ENCODE measurements at places on chromosomes 3 and 15.
A peak's percentile ranks its signal among the peaks of the same experiment; 100 is the strongest.

DNA sequence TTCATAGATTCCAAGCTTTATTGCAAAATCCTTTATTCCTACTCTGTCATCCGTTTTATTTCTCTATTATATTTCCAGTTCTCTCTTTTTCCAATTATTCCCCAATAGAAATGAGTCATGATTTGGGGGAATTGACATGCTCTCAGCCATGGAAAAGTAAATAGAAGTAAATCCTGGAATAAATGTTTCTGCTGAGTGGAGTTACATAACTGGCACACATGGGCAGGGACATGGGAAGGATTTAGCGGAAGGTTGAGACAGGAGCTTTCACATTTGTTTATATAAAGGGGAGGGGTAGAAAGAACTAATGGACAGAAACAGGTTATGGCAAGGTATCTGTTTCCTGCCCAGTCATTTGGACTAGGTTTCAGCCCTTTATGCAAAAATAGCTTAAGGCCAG lies 221.6 kb downstream of the PLOD2 start:
- no peak for DNase-seq

DNA sequence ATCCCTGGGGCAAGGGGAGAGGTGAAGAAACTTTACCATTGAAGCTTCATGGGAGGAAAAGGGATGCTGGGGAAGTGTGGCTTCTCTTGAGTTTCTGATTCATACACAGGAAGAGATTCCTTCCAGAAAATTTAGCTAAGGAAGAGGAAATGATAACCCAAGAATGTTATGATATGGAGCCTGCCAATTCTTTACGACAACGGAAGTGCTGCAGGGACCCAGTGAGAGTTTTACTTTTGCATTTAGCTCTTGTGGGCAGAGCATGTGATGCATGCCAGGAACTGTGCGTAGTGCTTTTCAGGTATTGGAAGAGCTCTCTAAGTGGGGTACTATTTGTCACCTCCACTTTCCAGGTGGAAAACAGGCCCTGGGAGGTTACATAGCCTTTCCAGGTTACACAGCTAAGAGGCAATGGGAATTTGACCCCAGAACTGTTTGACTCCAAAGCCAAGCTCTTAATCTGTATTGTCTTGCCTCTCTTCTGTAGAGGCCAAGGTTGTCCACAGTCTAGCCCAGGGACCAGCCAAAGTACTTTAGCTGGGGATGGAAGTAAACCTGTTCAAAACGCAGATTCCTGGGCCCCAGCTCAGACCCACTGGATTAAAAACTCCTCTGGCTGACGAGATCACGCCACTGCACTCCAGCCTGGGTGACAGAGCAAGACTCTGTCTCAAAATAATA lies 23.0 kb downstream of the CMTM7 start:
- DNase-seq, result no peak

DNA sequence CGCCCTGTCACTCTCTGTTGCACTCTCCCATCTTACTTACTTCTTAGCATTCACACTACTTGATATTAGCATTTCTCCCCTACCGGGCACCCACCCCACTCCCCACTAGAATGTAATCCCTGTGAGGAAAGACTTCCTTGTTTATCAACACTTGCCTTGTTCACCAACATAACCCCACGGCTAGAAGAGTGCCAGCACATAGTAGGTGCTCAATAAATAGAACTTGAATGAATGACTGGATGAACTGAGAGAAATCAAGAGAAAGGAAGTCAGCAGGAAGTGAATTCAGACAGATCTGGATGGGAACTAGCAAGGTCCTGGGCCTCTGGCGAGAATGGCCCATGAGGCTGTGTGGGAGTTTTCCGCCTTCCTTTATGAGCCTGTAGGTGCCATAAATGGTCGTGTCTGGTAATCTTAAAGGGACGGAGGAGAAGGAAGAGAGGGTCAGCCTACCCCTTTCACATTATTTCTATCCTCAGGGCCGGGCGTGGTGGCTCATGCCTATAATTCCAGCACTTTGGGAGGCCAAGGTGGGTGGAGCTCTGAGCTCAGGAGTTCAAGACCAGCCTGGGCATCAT lies 42.4 kb upstream of the HERC1 start:
- DNase-seq, result no peak

DNA sequence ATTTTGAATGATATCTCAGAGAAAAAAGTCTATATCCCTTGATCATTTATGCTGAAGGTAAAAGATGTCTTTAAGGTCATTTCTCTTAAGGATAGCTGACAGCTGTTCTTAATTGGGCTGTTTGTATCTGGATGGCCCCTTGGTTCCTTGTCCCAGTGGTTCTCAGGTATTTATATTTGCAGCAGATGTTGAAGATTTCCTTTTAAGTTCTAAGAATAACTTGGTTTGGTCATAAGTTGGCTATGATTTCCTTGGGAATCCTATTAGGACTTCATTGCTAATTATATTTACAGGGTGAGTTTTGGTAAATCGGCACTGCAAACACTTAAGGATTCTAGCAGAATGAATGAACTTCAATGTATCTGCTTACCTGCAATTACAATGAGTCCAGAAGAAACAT lies 460.4 kb upstream of the SGO1 start:
- DNase-seq, result no peak

GRCh38 chr3:39147711-39148434 lies 5.5 kb downstream of the CSRNP1 start:
- DNase-seq, result peak; percentile 51

DNA sequence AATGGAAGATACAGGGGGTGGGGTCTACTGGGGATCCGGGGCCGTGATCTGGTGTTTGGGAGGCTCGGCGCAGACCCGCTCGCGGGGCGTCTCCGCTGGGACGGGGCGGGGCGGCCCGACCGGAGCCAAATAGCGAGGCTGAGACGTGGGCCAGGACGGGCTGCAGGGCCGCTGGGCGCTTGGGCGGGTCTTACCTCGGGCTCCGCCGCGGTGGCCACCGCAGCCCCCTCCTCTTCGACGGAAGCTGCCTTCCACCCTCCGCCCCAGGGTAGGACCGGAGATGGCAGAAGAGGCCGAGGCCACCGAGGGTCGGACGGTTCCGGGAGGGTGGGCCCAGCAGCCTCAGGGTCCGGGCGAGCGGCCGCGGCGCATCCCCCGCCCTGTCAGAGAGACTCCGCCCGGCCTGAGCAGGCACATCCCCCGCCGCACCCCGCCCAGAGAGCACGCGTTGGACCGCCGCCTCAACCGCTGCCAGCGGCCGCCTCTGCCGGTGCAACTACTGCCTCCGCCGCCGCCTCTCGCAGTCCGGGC lies 399 bp downstream of the MYO9A start:
- DNase-seq, result no peak

DNA sequence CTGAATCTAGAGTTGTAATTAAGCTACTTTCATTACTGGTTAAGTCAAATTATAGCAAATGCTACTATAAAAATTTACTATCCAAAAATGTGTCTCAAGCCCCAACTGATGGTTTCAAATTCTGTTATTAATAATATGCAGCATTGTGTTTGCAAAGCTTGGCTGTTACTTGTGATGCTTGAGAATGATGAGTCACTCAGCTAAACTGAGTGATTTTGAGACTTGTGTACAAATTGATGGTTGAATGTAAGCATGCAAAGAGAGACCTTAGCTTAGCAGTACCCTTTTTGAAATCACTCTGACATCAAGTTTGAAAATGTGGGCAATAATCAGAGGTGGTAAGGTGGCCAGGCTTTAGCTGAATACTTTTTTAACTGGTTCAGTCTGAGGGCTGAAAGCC lies 27.6 kb downstream of the OPA1 start:
- no peak for DNase-seq

DNA sequence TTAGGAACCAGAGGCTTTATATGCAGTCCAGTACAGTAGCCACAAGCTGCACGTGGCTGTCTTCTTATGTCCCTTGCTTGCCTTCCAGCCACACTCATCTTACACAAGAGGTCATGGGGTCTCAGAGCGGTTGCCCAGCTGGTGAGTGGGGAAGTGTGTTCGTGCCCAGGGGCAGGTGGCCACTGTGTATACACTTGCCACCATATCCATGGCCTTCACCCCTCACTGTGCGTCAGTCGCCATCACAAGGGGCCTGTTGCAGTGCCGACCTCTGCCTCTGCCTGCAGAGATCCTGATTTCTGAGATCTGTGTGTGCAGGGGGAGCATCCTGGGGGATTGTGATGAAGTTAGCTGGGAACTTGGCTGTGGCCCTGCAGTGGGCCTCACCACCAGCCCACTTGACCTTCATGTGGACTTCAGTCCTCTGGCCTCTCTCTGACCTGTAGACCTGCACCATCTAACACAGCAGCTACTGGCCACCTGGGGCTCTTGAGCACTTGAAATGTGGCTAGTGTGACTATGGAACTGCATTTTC lies 43.1 kb upstream of the SACM1L start:
- DNase-seq, result no peak

GRCh38 chr3:37944391-37944842 lies 46.2 kb upstream of the VILL start:
- no peak for DNase-seq

Measured in ELF-1 (cell line).